ENCODE measurements at places on chromosomes 7 and 10.

GRCh38 chr10:132297526-132297925 lies 10.2 kb downstream of the STK32C start:
- no peak for DNase-seq

GRCh38 chr7:144074374-144074773 lies 4.8 kb downstream of the OR2A25 start:
- no peak for DNase-seq

DNA sequence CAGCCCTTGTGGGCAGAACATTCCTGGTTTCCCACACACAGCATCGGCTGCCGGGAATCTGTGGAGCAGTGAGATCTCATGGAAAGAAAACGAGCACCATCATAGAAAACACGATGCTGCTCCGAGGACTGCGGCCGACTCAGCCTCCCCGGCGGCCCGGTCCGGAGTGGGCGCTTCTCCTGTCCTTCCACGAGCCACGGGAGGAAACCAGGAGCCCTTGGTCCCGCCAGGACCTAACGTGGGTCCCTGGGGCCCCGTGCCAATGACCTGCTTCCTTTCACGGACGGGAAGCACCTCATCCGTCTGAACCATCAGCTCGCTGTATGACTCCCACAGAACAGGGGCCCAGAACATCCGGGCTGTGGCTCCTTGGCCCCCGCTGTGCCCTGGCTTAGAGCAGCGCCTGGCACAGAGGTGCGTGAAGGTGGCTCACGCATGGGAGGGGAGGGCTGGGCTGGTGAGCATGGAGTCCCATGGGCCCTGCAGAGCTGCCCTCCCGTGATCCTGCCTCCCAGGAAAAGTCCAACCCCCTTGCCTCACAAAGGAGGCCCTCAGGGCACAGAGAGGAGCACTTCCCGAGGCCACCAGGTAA lies 280.5 kb downstream of the MAD1L1 start:
- no peak for DNase-seq

GRCh38 chr7:100547872-100548271 lies 8.9 kb downstream of the AGFG2 start:
- no peak for DNase-seq

DNA sequence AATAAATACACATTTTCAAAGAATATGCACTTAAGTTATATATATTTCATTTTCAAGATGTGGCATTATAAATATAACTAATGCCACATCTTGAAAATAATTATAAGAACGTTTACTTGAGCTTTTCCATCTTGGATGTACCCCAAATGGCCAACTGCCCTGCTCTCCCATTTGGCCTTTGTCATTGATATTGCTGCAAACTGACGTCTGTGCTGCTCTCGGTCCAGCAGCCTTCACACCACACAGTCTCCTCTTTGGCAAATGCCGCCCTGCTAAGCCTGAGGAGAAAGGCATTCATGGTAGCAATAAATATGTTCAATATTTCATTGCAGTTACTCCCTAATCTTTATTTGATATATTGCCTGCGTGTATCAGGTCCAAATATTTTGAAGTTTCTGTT lies 384.6 kb upstream of the ADARB2 start:
- no peak for DNase-seq

DNA sequence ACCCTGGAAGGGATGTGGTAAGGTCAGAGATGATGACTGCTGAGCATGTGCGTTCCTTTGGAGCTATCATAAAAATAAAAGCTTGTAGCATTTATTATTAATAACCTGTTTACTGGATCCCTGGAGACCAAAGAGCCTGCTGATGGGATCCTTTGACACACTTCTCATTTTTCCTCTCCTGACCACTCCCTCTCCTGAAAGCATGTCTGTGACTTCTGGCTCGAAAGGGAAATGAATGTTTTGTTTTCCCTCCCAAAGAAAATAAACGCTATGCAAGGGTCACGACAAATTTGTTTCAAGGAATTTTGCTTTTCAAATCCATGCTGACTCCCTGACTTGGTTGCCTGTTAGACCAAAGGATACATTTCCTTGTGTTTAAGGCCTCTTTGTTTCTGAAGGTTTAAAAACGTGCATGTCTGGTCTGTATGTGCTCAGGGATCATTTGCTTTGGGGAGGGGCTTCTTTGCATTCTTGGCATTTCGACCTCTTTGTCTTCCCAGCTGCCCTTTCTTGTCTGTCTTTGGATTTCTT lies 185.1 kb upstream of the AGK start:
- DNase-seq: no peak

GRCh38 chr7:157662110-157662791 lies 325.4 kb downstream of the DNAJB6 start:
- no peak for DNase-seq

DNA sequence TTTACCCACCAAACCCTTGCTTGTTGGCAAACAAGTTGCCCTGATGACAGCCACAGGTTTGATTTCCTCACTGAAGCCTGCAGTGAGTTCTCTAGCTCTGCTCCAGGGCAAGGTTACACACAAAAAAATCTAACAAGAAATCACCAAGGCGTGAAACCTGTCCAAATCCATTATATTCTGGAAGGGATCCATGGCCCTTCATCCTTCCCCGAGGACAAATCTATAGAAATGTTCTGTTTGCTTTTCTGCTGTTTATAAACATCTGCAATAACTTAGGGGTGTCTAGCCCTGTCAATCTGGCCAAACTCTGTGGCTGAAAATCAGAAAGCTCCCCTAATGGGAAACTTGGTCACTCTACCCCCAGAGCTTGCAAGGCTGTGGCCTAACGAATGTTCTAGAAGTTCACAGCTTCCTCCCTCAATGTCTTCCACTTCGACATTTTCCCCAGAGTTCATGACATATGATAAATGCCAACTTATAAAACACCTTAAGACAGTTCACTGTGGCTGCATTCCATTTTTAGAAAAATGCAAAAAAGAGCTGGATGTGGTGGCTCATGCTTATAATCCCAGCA lies 164.5 kb downstream of the PRPF18 start:
- no peak for DNase-seq

DNA sequence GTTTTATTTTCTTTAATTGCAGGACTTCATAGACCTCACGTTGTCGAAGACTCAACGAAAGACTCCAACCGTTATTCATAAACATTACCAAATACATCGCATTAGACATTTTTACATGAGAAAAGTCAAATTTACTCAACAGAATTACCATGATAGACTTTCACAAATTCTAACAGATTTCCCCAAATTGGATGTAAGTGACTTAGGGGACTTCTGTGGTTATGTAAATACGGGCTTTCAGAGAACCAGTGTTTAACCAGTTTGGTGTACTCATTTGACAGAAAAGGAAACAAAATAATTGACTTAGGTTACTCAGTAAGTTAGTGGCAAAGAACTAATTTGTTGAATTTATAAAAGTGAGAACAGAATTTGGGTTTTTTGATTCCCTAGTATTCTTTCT lies 4.2 kb downstream of the GTPBP4 start:
- DNase-seq: no peak

GRCh38 chr10:23643111-23643780 lies 204.4 kb downstream of the OTUD1 start:
- peak; percentile 4 for DNase-seq

GRCh38 chr7:128920913-128921582 lies 10.5 kb upstream of the KCP start:
- no peak for DNase-seq

- DNase-seq: peak; percentile 10
These were observed 24.5 kb downstream of the STEAP1 start for GRCh38 chr7:90178679-90179278.

DNA sequence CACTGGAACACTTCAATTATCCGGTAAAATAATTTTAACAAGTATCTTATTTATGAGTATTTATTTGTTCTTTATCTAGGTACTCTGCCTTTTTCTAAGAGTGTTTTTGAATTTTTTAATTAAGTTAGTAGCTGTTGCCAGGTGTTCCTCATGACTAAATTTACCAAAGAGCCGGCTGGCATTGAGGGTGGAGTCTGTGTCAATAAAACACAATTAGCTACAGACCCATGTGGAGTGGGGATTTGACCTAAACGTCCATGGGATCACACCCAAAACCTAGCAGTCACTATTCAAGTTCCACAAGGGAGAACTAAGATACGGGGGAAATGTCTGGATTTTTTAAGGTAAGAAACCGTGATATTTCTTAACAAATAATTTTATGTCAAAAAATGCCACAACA lies 9.8 kb downstream of the SLC16A12 start:
- no peak for DNase-seq

DNA sequence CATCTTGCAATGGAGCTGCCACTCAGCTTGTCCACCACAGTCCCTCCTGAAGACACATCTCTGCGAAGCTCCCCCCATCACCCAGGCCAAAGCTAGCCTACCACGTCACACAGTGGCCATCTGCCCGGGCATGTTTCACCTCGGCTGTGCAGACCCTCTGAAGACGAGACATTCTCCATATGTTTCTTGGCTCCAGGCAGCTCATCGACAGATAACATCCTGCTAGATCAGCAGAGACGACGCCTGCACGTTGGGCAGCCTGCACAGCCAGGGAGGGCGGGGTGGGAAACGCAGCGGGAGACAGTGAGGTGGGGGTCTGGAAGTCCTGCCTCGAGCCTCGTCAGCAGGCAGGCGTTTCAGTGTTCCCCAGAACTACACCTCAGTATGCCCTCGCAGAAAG lies 53.0 kb downstream of the PTPRN2 start:
- DNase-seq: no peak

- DNase-seq: no peak
These were observed 33.3 kb upstream of the SUN1 start for GRCh38 chr7:798921-799470.

- no peak for DNase-seq
These were observed 5.1 kb upstream of the SLC16A12 start for GRCh38 chr10:89540420-89540949.

GRCh38 chr7:90720984-90721760 lies 125.1 kb downstream of the CDK14 start:
- no peak for DNase-seq

DNA sequence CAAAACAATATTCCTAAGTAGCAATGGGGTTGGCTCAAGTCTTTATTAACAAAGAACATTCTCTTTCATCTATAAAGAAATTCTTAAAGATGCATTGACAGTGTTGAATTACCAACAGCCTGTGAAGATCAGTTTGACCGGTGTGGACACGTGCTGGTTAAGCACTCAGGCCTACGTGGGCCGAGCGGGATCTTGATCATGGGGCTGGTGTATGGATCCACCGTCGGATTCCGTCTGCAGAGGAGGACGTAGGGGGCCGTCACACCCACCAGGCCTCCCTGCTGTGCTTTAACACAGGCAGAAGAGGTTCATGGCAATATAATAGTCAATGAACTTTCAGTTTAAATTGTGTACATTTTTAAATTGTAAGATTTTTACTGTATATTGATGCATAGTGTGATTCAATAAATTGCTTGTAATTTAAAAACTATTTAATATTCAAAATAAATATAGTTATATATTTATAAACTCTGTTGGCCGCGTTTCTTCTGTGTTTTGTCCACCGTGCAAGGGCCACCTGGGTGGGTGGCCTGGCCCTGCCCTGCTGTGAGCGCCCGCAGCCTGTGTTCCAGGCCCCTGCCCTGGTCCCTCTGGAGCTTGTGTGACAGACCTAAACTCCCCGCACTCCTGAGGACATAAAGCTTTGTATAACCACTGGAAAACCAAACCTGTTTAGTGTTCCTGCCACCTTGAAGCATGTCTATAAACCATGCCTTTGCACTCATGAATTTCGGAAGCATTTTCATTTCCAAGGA lies 1.9 kb upstream of the BHLHA15 start:
- DNase-seq: no peak

GRCh38 chr7:48158404-48158803 lies 12.9 kb upstream of the ABCA13 start:
- DNase-seq: no peak

DNA sequence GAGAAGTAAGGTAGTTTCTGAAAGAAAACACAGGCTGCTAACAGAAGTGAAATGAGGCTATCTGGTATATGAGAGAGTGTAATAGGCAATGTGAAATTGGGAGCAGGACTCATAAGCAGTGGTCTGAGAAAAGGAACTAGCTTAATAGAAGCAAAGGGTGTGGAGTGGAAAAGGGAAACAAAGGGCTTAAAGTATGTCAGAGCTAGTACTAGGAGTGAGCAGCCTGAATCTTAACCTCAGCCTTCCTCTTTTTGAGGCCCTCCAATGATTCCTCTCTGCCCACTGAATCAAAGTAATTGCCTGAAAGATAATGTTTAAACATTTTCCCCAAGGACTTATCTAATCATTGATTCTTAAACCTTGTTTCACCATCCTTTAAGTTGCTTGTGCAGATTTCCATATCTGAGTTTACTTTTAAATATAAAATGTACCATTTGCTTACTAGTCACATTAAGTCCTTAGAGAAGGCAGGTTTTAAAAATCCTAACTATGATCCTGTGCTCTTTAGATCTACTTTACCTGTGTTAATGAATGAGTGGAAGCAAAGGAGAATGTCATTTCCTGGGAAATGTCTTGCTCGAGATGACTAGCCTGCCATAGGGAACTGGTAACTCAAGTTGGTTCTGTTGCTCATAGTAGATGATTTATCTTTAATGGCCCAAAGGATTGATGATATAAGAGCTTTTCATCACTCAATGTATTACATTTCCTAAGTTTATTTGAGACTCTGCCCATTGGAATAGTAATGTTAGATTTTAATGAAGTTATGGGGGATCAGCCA lies 155.0 kb downstream of the SKAP2 start:
- no peak for DNase-seq

- DNase-seq: peak; percentile 9
These were observed 1090.1 kb downstream of the KCNMA1 start for GRCh38 chr10:76547352-76547972.

DNA sequence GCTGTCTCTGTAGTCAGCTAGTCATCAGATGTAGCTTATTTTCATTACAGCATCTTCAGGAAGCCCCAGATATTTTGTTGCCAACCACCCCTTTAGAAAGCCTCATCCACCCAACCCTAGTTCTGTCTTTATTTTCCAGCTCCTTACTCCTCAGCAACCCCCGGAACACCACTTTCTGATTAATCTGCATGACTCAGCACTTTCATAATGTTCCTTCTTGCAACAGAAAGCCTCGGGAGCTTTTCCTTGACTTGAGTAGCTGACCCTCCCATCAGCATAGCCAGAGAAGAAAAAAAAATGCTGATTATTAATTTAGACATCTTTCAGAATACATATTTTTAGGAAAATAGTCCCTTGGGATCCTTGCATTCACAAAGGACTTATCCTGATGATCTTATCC lies 244.0 kb upstream of the CXCL12 start:
- DNase-seq: no peak

DNA sequence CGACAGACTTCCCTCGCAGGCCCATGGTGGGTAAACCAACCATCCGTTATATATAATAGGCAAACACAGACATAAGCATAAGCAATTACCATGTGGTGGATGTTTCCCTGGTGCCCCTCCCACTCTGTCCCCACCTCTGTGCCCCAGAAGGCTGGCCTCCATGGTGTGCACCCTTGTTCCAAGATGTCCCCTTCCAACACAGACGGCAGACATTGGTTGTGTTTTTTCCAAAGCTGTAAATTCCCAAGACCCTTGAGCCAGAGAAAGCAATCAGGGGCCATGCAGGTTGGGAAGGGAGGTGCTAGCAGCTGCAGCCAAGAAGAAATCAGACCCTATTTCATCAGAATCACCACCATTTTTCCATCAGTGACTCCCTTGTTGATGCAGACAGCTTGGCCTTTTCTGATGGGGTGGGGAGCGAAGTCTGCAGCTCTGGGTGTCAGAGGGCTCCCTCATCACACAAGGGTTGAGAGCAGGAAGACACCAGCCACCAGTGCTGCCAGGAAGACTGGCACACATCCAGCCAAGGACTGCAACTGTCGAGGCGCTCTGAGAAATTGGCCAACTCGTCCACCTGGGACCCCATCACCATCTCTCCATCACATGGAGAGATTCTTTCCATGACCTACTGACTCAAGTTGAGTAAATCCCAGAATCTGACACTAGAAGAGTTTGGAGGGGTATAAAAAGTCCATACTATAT lies 86.8 kb upstream of the CHST15 start:
- DNase-seq: no peak
